ENCODE measurements at places on chromosomes 2 and 18.

DNA sequence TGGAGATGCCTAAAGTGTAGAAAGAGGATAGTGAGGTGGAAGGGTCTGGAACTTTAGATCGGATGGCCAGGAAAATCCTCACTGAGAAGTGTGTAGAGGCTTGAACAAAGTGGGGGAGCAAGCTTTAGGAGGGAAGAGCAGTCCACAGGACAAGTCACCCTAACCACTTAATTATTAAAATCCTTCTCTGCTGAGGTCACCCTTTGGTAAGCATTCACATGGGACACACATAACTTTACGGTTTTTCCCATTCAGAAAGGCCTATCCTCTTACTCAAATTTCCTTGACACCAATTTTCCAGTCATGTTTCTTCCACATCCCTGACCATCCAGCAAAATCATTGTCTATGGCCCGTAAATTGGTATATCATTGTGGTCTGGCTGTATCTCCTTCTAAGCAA, 31.0 kb upstream of the ZEB2 start:
- no peak for DNase-seq

DNA sequence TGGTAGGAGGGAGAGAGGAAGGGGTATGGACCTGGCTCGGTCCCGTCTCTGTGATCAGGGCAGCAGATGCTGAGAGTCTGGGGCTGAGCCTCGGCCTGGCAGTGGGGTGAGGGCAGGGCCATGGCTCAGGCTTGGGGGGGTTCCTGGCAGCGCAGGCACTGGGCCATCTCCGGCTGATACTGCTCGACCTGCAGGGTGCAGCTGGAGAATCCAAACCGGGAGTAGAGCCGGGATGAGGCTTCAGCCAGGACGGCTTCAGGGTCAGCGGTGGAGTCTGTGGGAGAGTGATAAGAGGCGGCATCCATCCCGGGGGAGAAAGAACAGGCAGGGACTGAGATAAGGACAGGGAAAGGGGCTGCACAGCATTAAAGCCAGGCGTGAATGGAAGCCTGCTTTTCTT, 7.7 kb downstream of the SLC30A3 start:
- no peak for DNase-seq

GRCh38 chr18:1994471-1994870, 576.8 kb downstream of the METTL4 start:
- no peak for DNase-seq

DNA sequence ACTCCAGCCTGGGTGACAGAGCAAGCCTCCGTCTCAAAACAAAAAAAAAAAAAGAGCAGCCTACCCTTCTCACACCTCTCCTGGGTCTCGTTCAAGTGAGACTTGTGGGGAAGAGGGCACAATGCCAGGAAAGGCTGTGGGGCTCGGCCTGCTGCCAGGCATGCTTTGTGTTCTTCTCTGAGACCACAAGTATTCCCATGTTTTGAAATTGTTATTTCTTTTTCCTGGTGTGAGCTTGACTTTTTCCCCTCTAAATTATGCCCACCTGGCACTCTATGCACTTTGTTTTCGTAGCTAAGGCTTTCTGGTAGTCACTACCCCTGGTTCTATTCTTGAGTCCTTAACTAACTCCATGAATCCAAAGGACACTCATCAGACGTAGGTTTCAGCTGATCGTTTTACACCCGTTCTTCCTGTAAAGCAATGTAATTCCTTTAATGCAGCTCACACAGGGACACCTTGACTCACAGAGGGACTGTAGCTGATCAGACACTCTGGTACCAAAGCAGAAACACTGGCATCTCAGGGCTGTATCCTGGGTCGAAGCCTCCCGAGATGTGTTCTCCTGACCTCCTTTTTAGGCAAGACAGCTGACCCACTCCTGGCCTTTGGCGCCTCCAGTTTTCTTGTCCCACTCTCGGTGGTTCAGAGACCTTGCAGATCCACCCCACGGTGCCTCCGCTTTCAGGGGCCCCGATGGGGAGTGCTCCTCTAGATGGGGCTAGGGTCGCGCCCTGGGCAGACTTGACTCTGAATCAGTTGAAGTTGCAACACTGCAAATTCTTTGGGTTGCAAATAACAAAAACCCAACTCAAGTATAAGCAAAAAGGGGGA, 193.3 kb upstream of the AGAP1 start:
- no peak for DNase-seq

DNA sequence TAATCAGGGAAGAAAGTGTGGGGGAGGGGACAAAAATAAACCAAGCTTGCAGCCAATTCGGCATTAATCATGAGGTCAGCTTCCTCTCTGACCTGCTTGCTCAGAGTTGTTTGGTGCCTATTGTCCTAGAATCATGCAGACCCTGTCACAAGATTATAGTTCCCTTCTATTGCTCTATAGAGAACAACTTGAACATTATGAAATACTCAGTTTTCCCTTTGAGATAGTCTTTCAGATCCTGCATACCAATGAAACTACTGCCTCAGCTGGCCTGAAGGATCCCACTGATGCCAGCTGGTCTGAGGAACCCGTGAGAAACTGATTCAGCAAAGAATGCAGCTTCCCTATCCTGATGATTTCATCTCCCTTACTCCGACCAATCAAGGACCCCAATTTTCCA, 955 bp upstream of the BBS5 start:
- no peak for DNase-seq

DNA sequence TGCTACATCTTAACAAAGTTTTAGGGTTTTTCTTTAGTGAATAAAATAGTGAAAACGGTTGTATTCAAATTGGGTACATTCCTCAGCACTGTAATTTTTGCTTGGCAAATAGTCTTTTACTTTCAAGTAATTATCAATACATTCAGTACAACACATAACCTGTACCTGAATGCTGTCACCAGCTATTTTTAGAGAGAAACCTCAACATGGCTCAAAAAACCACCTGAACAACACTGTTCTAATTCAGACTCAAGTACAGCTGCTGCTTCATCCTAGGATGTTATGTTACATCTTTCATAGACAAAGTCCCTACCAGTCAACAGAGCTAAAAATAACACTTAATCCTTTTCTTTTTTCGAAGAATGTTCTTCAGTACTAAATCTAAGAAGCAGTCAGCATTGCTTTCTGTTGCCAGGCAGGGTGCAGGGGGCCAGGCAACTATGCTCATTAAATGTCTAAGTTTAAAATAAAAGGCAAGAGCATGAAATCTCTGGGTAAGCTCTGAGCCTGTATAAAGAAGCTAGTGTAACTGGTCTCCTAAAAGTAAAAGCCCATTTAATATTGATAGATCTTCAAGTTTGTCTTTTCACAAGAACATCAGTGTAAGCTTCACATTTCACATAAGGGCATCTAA, 20.5 kb downstream of the PDIA6 start:
- DNase-seq: no peak

- DNase-seq: no peak
Measured at GRCh38 chr18:56148373-56148772, 490.0 kb downstream of the TXNL1 start.

- no peak for DNase-seq
Measured at GRCh38 chr18:26022585-26022984, 67.8 kb downstream of the SS18 start.
